ENCODE measurements at places on chromosomes 16 and 17.

GRCh38 chr17:30271102-30271501 is 20.6 kb downstream of the BLMH start:
- DNase-seq: no peak

- DNase-seq: no peak
Measured at GRCh38 chr17:35740216-35740615, 8.8 kb downstream of the RASL10B start.

DNA sequence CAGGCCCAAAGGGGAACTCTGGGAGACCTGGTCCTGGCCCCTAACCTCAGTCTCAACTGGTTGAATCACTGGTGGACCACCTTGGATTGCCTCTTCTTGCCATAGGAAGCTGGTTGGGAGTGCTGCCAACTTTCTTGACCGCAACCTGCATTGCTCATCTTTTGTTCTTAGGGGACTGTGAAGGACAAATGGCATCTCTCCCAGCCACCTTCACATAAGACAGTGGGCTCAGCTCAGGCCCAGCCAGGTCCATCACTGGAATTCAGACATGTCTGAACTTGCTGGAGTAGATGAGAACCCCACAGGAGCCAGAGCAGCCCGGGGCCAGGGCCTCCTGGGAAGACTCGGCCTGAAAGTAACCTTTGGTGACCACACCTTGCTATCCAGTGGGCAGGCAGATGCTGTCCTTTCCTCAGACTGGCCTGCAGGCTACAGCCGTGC is 18.8 kb downstream of the ADORA2B start:
- DNase-seq: peak; percentile 30

DNA sequence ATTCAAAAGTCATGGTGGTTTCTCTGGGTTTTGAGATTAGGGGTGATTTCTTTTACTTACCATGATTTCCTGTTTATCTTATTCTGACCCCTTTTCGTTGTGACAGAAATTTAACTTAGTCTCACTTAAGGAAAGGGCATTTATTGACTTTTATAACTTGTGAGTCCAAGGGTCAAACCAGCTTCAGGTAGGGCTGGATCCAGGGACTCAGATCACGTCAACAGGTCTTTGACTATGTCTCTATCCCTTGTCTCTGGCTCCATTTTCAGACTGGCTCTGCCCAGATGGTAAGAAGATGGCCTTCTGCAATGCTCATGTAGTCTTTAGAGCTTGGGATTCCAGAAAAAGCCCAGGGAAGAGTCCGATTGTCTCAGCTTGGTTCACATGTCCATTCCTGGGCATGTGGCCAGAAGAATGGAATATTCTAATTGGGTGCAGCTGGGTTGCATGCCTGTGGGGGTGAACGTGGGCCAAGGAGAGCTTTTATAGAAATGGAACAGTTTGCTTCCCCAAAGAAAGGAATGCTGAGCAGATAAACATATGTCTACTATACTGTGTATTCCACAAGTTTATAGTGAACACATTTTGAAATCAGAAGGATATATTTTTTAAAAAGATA is 13.4 kb downstream of the USP43 start:
- peak; percentile 96 for DNase-seq

DNA sequence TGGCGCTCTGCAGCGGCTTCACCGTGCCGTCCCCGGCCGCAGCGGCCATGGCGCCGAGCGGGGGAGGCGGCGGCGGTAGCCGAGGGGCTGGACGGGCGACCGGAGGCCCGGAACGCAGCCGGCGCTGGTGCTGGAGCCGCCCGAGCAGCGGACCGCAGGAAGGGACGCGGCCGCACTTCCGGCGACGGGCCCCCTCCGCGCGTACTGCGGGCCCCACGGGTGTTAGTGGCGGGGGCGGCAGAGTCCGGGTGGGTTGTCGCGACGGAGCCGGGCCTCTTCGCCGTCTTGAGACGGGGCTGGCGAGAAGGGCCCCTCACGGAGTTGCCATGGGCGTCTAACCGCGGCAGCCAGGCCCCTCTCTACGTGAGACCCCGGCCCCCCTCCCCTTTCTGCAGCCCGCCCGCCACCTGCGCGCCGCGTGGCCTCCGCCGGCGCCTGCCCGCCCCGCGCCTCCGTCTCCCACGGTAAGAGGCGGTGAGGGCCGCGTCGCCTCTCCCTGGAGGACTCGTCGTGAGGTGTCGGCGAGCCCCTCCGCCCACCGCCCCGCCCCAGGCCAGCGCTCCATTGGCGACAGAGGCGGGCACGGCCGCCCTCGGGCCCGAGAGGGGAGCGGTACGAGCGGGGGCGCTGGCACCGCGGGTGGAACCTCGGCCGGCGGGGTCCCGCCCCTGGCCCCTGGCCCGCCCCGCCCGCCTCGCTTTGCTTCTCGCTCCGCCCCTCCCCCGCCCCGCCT is at the start of the genes VPS9D1 and ZNF276:
TSS of gene VPS9D1 (minus strand) at position 86 of the 733 bp plus-strand sequence. CDS start at position 49, 37 bp downstream.
TSS of gene ZNF276 (plus strand) at position 725 of the 733 bp plus-strand sequence. CDS start 104 bp downstream, outside the sequence.
- peak; percentile 74 for DNase-seq

DNA sequence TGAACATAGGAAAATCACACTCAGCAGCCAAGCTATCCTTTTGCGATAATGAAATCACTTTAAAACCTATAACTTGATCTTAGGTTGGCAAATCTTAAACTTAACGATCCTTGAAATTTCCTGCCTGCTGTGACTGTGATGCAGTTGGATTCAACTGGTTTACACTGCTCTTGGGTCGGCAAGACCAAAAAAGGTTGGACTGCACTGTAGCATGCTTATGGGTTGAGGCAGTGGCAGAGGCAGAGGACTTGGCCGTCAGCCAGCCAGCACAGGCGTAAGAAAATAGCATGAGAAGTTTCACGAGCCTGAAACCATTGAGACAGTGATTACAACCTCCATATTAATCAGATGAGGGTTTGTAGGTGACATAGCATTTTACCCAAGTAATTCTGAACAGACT is 21.4 kb downstream of the WSB1 start:
- peak; percentile 81 for DNase-seq

DNA sequence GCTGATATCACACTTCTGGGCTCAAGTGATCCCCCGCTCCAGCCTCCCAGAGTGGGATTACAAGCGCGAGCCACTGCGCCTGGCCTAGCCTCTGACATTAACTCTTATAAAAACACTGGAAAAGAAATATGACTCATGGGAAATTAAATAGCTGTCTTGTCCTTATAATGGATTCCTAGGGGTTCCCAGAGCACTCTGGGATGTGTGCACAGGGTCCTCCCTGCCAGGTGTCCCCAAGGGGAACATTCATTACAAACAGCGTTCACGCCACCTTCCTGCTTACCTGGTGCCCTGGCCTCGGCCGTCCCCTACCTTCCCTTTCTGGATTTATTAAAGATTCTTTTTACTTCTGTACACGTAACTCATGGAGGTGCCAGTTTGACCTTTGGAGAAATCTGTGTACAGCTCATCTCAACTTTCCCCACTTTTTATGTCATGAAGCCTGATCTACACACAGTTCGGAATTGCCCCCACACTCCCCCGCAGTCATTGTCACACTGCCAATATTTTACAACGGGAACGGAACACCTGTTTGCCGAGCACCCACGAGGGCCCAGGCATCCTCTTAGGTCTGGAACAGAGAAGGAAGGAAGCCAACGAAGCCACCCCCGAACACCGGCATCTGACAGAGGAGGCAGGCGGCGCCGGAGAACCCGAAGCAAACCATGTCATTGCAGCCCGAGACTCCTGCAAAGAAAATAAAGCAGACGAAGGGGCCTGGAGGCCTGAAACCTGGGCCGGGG is 39.7 kb upstream of the MEAK7 start:
- DNase-seq: no peak

GRCh38 chr16:25633549-25633948 is 58.2 kb upstream of the HS3ST4 start:
- DNase-seq: no peak

DNA sequence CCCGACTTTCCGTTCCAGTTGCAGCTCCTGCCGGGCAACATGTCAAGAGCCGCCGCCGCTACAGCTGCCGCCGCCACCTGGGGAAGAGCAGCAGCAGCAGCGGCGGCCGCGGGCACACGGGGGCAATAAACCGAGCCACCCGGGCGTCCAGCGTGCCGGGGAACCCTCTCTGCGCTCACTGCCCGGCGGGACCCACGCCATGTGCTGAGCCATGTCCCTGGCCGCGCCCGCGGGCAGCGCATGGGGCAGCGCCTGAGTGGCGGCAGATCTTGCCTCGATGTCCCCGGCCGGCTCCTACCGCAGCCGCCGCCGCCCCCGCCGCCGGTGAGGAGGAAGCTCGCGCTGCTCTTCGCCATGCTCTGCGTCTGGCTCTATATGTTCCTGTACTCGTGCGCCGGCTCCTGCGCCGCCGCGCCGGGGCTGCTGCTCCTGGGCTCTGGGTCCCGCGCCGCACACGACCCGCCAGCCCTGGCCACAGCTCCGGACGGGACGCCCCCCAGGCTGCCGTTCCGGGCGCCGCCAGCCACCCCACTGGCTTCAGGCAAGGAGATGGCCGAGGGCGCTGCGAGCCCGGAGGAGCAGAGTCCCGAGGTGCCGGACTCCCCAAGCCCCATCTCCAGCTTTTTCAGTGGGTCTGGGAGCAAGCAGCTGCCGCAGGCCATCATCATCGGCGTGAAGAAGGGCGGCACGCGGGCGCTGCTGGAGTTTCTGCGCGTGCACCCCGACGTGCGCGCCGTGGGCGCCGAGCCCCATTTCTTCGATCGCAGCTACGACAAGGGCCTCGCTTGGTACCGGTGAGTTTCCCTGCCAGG is 604 bp downstream of the HS3ST3B1 start:
- DNase-seq: no peak

DNA sequence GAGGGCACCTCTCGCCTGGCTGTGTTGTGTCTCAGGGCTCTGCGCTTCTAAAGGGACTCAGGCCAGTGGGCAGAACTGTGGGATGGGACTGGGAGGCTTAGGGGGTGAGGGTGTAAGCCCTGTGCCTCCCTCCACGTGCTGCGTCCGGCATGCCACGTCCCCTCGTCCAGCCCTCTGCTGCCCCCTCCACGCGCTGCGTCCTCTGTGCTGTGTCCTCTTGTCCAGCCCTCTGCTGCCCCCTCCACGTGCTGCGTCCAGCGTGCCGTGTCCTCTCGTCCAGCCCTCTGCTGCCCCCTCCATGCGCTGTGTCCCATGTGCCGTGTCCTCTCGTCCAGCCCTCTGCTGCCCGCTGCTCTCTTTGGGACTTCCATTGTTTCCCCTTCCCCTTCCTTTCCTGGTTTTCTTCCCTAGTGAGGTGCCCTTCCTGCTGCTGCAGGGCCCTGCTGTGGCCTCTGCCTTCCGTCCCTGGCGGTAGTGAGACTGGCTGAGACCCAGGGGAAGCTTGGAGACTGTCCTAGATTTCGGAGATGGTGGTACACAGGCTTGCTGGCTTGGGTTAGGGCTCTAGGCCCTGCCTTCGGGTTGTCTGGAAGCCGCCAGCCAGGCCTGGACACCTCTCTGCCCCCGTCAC is 6.4 kb upstream of the ZNF750 start:
- DNase-seq: no peak

DNA sequence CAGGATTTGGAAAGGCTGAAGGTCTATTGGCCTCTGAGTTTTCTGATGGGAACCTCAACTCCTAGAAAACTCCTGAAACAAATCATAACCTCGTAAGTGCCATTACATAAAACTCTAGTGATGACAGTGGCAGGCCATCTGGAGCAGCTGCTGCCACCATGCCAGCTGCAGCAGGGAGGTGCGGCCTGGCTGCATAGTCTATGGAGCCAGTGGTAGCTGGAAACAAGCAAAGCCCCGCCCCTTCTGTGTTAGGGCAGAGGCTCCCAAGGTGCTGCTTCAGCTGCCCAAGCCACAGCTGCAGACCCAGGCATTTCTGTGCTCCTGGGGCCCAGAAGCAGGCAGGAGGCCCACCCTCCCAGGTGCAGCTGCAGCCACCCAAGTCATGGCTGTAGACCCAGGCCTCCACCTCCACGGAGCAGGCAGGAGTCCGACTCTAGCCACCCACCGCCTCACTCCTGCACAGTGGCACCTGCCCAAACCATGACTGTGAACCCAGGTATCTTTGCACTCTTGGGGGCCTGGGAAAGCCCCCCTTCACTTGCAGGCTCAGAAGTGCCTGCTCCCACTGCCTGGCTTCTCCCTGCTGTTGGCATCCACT is 254.1 kb upstream of the KCNJ16 start:
- no peak for DNase-seq

DNA sequence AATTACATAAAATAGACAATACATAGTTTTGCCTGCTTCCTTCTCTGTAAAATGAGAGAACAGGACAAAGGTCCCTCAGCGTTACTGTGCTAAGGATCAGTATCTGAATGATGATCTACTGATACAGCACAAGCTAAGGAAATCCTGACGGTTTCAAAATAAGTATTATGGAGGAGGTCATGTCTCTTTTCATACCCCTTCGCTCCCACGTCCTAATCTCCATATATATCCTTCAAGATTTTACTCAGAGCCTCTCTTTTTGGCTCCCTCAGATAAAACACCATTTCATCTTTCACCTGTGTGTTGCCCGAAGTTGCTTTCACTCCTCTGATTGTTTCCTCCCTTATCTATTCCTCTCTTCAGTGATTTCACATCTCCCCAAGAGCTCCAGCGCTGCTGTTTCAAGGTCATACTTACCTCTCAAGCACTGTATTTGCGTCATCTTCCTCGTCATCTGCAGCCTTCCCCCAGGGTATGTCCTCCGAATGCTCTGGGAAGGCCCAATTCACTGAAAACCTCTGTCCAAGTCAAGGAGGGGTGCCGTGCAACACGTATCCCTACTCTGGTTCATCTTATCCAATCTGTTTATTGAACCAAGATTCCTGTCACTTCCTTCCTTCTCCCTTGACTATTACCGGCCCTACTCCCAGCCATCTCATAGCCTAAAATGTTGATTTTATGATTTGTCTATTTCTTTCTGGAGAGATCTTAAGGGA is 1.2 kb upstream of the BLTP2 start:
- DNase-seq: no peak
